Skeletal muscle cell (primary cell): ENCODE measurements at places on chromosomes 16 and 17.

GRCh38 chr17:4932756-4933155 is 679 bp downstream of the GP1BA start:
- no peak for DNase-seq

DNA sequence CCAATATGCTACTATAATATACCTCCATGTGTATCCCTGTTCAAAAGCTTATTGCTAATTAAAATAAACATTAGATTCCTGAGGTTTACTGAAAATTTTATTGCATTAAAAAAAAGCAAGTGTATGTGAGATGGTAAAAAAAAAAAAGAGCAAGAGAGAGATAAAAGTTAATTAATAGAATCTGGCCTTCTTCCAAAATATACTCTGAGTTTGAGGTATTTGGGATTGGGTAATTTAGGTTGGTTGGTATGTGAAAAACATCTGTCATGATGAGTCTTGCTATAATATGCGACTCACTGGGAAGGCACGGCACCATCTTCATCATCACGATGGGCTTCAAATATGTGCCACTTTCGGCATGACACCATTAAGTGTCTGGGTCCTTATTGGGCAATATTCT is 711.1 kb upstream of the SOX9 start:
- peak; percentile 74 for DNase-seq

GRCh38 chr17:50501054-50501453 is 7.2 kb upstream of the MYCBPAP start:
- no peak for DNase-seq

- no peak for DNase-seq
These were observed 168.2 kb upstream of the CACNG3 start for GRCh38 chr16:24087891-24088410.

GRCh38 chr16:27972500-27972899 is 91.0 kb downstream of the GSG1L start:
- DNase-seq = no peak

- peak; percentile 15 for DNase-seq
These were observed 245.6 kb upstream of the RBFOX1 start for GRCh38 chr16:7086822-7087616.

DNA sequence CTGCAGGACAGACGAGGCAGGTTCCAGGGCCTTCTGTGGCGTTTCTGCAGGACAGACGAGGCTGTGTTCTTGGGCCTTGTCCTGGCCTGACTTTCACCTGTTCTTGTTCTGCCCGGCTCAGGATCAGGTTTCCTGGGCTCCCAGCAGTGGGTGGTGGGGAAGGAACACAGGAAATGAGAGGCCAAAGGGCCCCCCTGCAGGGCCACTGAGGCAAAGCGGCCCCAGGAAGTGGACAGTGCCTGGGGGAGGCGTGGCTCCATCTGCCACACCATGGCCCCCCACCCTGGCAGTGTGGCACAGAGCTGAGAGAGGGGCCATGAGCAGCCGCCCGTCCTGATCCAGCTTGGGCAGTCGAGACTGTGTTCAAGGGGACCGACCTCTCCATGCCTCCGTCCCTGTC is 20.7 kb downstream of the SPIRE2 start:
- DNase-seq = no peak

DNA sequence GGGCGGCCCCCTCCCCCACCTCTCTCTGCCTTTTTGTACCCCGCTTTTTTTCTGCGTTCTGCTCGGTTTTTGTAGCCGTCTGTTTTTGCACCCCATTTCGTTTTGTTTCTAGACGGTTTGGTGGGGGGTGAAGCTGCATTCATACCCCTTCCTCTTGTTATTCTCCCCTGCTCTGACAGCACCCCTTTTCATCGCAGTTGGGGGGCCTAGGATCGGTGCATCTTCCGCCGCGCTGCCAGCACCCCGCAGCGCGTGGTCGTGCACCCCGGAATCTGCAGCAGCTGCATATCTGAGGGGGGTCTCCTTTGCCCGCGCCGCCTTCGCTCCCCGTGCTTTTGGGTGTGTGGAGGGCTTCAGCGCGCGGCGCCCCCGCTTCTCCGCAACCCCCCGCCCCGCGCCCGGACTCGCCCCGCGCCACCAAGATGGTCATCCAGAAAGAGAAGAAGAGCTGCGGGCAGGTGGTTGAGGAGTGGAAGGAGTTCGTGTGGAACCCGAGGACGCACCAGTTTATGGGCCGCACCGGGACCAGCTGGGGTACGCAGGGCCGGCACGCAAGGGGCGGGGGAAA is 455 bp downstream of the ATP1B2 start:
- DNase-seq = no peak

DNA sequence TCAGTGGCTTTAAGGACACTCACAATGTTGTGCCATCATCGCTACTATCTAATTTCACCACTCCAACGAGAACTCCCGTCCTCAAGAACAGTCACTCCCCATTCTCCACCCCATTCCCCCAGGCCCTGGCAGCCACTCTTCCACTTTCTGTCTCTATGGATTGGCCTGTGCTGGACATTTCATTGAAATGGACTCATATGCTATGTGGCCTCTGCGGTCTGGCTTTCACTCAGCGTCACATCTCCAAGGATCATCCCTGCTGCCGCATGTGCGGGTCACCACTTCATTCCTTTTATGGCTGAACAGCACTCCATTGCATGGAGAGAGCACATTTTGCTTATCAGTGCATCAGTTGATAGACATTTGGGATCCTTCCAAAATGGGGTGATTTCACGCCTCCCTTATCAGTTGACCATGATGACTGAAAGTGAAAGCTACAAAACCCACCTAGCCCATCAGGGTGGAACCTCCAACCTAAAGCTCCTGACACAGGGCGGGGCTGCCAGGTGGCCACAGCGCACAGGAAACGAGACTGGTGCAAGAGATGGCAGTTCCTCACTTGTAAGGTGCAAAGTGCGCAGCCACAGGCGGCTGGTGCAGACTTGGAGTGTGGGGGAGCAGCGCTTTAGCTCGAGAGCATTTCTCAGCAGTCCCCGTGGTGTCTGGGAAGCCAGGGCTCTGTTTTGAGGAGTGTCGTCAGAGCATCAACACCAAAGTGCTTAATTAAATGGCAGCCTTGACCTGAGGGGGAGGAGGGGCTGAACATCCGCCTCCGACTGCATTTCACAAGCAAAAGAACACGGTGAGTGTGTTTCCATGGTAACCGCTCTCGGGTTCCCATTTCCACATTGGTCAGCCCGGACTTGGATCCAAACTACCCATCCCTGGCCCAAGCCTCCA is 23.8 kb downstream of the COTL1 start:
- DNase-seq = no peak

- DNase-seq = no peak
These were observed 1259.0 kb upstream of the GOT2 start for GRCh38 chr16:59993101-59993500.

DNA sequence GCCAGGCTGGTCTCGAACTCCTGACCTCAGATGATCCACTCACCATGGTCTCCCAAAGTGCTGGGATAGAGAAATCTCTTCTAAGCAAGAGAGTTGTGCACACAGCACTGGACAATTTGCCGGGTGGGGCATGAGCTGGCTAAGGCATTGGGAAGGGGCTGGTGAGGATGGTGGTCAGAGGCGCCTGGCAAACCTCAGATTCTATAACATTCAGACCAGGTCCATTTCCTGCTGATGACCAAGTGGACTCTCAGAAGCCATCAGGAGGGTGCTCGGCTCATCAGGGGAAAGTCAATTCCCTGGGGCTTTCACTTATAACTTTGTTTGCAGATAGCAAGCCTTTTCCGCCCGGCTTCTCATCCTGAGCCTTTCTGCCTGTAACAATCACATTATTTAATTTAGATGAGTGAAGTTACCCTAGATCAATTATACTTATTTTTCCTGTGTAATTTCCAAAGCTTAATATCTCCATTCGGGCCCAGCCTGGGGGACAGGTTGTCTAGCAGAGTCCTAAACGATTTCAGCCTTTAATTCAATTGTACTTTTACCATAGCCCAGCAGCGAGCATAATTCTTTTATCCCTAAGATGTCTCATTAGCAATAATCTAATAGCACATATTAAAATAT is 15.0 kb upstream of the SLC6A2 start:
- DNase-seq = no peak
